ENCODE measurements at places on chromosomes 4 and X. TPM values are rescaled to one million over a fixed set of nuclear protein-coding genes. Genes with fewer than 3 reads are reported as not detected.

DNA sequence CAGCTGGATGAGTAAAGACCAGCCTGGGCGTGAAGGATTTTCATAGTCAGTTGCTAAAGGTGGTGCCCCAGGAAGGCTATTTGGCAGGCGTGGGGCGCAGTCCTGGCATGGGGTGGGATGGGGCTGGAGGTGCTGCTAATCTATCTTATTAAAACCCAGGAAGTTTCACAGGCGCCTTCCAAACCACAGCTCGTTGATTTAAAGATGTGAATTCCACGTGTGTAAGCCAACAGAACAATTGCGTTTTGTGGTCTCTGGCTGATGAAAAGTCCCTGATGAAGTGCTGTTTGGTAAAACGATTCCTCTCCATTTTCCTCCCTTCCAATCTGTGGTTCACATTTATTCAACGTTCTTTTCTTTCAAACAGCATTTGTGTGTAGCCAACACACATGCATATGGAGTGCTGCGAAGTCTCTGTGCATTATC lies 105.0 kb downstream of the TBL1X start:
- DNase-seq: peak; percentile 54

DNA sequence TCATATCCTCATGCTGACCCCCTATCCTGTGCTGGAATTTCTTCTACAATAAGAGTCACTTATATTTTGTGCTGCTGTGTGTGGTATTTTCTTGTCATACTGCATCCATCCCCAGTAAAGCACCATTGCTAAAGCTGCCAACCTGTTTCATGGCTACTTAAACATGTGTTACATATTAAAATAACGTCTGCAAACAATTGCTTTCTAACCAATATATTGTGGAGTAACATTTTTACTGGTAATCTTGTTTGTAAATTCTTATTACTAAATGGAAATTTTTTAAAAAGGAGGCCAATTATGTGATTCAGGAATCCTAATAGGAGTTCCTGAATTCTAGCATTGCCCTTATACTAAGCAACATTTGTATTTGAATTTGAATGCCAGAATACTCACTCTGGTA lies 160.3 kb upstream of the VEGFC start:
- DNase-seq: no peak

GRCh38 chr4:160175064-160175643 lies 1072.3 kb downstream of the RAPGEF2 start:
- DNase-seq: no peak

DNA sequence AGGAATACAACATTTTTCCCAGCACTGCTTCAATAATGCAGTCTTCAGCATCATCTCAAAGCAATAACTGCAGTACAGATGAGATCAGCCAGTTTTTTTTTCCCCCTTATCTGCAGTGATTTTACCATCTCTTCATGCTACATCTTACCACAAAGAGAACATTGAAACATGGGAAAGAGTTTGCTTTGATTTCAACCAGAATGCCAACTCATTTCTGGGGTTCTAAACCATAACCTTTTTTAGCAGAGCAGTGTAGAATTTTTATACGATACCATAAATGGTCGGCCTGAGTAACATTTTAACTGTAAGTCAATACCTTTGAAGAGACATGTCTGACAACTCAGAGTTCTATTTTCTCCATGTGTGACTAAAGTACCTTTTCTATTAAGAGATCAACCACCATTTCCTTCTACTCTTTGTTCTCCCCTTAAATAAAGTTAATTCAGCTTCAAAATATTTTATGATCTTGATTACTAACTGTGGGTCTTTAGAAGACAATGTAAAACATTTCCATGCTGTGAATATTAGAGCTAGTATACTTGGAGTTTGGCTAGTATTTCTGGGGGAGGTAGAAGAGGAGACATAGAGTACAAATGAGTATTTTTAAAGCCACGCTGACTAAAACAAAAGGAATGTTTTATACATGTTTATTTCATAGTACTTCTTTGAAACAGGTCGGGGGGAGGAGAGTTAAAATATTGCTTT lies 69.1 kb downstream of the TET2 start:
- no peak for DNase-seq

DNA sequence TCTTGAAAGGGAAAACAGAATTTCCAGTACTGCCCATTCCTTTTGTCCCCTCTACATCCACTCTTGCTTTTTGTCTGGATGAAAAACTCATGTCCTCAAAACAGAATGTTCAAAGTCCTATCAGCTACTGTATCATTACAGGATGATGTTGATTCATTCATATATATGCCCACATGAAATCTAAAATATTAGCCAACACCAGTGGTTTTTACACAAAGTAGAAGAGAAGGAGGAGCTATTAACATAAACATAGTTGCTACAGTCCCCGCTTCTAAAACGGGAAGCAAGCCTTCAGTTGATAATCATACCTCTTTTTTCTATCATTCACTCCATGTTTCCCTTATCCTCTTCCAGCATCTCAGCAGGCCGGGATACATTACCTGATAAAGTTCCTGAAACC lies 7.7 kb upstream of the THOC2 start:
- no peak for DNase-seq

- DNase-seq: no peak
These were observed 455.4 kb upstream of the ADGRL3 start for GRCh38 chr4:60744767-60745166.

GRCh38 chrX:68363984-68364383 lies 69.3 kb downstream of the OPHN1 start:
- DNase-seq: no peak

The ZFP42 gene
- polyA plus RNA-seq: 0.34 TPM

The EXOSC9 gene
- 29.5 TPM for polyA plus RNA-seq

The KCNE5 gene
- 58.5 TPM for polyA plus RNA-seq
